ENCODE measurements at places on chromosomes 7 and 10. TPM values are rescaled to one million over a fixed set of nuclear protein-coding genes. Genes with fewer than 3 reads are reported as not detected.

LMOD2 gene
- total RNA-seq, result not detected

LIPM gene
- not detected for total RNA-seq

PGAM2 gene
- 0.81 TPM for total RNA-seq

NRCAM gene
- total RNA-seq, result under 0.01 TPM

All from hematopoietic multipotent progenitor cell (in vitro differentiated cells).